Umbilical cord (tissue), 2 donors: ENCODE measurements at places on chromosomes 2 and 18.

DNA sequence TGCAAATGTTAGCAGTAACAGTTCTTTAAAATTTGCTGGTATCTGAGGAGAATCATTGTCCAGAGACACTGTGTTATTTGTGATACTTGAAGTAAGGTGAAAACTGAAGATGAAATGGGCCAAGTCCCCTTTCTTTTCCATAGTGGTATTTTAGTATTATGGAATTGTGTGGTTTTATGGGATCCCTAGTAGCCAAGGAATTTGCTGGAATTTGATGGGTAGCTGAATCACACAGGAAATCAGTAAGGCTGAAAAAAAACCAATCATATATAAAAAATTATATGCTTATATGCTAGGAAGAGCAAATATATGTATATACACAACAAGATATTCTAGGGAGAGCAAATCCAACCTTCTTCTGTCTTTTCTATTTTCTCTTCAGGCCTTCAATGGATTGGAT lies 54.2 kb upstream of the TACR1 start:
- no peak for DNase-seq

DNA sequence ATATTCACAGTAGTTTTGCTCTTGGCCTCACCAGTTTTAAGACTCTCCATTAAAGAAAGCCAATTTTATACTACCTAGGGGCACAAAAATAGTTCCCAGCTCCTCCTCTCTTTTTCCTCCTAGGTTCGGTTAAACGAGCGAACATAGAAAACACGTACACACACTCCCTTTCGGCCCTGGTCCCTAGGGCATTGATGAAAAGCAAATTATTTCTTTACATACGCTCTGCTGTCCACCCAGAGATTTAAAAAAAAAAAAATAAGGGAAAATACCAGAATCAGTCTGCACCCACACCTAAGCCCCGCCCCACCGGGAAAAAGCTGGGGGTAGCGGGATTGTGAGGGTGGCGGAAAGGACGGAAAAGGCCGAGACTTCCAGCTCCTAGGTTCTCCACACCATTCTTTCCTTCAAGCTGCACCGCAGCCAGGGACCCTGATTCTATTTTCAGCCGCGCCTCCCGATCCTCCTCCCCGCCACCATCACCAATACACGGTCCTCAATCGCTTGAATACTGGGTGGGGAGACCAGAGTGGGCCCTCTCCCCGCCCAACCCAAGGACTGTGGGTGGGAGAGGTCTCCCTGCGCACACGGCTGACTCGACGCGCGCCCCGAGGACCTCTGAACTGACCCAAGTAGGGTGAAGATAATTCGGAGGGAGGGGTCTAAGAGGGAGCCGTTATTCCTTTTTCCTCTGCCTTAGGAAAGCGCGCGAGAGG lies 769 bp downstream of the ATF2 start:
- DNase-seq, result peak; percentile 52

DNA sequence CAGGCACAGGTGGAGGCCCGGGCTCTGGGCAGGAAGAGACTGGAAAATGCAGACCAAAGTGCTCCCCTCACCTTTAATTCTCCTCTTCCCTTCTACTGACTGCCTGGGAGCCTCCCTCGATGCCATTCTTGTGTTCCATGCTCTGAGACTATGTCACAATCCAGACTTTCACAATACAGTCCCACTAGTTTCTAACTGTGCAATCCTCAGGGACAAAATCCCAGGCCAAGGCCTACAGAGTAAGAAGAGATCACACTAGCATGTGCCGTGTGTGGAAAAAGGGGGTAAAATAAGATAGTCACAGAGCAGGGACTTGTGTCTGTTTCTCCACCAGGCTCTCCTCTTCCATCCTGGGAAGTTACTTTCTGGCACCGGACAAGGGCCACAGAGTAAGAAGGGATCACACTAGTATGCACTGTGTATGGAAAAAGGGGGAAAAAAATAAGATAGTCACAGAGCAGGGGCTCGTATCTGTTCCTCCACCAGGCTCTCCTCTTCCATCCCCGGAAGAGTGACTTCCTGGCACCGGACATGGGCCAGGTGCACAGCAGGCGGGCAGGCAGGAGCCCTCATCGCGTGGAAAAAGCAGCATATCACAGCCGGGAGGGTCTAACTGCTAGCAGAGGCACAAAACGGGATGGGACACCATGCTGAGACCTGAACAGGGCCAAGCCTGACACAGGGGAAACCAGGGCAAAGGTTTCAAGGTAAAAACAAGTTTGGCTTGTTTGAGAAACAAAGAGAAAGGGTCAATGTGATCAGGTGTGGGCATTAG lies 9.6 kb downstream of the CYB5A start:
- DNase-seq, result no peak

DNA sequence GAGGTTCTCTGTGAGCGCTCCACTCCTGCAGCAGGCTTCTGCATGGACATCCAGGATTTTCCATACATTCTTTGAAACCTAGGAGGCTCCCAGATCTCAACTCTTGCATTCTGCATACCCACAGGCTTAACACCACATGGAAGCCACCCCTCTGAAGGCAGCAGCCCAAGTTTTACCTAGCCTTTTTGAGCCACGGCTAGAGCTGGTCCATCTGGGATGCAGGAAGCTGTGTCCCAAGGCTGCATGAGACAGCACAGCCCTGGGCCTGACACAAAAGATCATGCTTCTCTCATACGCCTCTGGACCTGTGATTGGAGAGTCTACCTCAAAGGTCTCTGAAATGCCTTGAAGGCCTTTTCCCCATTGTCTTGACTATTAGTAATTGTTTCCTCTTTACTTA lies 53.6 kb upstream of the RPRM start:
- no peak for DNase-seq

GRCh38 chr2:146879882-146880281 lies 964.9 kb upstream of the ACVR2A start:
- peak; percentile 37 for DNase-seq

- no peak for DNase-seq
These were observed 105.4 kb upstream of the TLK1 start for GRCh38 chr2:171266102-171266501.

GRCh38 chr2:41033127-41033526 lies 581.2 kb upstream of the SLC8A1 start:
- DNase-seq, result no peak

- DNase-seq, result no peak
These were observed 15.9 kb downstream of the PUM2 start for GRCh38 chr2:20334605-20335203.

DNA sequence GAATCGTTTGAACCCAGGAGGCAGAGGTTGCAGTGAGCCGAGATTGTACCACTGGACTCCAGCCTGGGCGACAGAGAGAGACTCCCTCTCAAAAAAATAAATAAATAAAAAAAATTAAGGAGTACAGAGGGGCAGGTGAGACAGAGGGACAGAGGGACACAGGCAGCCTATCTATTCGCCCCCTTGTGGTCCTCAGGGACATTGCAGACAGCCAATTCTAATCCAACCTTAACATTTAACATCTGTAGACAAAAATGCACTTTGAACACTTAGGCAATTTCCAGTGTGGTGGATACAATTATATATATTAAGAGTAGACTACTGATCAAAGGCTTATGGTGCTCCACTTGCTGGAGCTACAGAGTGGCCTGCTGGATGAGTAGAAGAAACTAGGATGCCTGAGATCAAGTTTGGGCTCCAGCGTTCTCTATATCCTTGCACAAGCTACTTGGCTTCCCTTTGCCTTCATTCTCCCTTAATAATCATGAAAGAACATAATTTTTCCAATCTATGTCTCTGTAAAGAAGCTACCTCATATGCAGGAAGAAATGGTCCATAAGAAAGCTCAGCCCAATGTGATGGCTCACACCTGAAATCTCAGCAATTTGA lies 8.2 kb upstream of the SMARCAL1 start:
- no peak for DNase-seq

- peak; percentile 19 for DNase-seq
These were observed 78.5 kb downstream of the UGGT1 start for GRCh38 chr2:128169497-128169896.

- peak; percentile 18 for DNase-seq
These were observed 26.5 kb upstream of the GREB1L start for GRCh38 chr18:21215490-21215889.

DNA sequence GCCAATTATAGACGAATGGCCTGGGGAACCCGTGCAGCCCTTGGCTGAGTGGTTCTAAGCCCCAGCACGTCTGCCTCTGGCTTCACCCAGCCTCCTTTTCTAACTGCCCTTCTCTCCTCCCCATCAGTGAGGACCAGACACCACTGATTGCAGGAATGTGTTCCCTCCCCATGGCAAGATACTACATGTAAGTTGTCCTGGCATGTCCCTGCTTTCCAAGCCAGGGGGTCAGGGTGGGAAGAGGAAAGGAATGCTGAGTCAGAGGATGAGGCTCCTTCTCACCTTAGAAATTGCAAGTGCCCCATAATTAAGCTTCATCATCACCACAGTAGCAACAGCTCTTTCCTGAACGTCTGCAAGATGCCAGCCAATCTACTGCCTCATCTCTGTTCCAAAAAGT lies 4.8 kb downstream of the IL1F10 start:
- DNase-seq, result no peak

DNA sequence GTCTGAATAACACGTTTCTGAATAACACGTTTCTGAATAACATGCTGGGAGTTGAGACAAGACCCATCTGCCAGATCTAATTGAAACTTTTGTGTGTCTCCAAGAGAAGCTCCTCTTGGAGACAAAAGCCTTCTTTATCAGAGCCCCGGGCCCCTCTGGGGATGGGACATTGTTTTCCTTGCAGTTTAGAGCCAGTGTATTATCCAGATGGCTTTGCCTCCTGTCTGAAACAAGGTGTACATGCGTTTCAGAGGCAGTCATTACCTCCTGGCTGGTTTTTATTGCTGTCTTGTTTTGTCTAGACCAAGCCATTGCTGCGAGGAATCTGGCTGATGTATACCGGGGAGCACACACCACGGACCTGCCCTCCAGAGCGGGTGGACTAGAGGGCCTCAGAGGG lies 7.8 kb downstream of the FOSL2 start:
- no peak for DNase-seq

GRCh38 chr2:44974064-44974715 lies 32.7 kb downstream of the SIX3 start:
- no peak for DNase-seq

DNA sequence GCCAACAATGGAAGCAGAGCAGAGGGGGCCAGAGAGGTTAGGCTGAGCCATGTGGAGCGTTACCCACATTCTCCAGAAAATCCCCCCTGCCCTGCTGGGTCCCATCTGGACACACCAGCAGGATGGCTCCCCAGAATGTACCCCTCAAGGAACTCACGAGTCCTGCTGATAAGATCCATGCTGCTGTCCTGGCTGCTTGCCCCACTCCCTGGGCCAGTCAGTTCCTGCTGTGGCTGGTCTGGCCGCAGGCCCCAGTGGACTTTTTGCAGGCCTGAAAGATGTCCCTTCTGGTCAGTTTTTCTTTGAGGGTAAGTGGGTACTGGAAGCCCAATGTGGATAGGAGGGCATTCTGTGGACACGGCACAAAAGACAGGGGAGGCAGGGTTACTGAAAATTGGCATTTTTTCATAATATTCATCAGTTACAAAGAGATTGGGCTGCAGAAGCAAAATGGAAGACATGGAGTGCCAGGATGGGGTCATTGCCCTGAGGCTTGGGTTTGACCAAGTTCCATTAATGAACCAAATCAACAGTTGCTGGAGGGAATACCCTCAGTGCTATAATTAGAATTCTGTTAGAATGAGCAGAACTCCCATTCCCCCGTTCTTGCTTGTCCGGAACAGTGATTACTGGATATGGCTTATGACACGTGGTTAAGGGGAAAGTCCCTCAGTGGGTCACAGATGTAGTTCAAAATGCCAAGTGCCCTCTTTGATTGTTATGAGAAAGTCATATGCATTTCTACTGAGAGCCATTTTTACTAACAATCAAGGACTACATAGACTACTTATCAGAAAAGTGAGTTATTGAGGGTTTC lies 38.7 kb downstream of the SLC4A5 start:
- no peak for DNase-seq

- DNase-seq, result peak; percentile 37
These were observed 363.4 kb upstream of the GCFC2 start for GRCh38 chr2:76073992-76074604.

- DNase-seq, result no peak
These were observed 180.2 kb downstream of the INHBB start for GRCh38 chr2:120526047-120526562.

- DNase-seq, result no peak
These were observed 47.3 kb upstream of the HPCAL1 start for GRCh38 chr2:10255189-10256030.

- no peak for DNase-seq
These were observed 10.3 kb downstream of the MYO7B start for GRCh38 chr2:127545796-127546195.

GRCh38 chr2:198523710-198524109 lies 719.3 kb downstream of the PLCL1 start:
- no peak for DNase-seq

DNA sequence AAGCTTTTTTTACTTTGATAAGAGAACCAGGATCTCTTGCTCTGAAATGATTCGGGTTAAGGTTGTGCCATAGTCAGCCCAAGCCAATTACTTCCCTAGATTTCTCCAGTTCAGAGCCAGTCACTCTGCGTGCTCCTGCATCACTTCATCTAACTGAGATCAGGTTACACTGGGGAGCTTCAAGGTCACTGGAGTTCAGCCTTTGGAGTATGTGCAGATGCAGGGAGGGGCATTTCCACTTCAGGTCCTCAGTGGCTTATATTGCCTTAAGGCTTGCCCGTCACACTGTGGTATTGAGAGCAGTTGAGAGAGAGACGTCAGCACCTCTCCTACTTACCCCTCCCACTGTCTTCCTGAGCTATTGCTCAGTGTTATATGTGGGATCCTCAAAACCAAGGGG lies 317.8 kb downstream of the EPHA4 start:
- peak; percentile 51 for DNase-seq

DNA sequence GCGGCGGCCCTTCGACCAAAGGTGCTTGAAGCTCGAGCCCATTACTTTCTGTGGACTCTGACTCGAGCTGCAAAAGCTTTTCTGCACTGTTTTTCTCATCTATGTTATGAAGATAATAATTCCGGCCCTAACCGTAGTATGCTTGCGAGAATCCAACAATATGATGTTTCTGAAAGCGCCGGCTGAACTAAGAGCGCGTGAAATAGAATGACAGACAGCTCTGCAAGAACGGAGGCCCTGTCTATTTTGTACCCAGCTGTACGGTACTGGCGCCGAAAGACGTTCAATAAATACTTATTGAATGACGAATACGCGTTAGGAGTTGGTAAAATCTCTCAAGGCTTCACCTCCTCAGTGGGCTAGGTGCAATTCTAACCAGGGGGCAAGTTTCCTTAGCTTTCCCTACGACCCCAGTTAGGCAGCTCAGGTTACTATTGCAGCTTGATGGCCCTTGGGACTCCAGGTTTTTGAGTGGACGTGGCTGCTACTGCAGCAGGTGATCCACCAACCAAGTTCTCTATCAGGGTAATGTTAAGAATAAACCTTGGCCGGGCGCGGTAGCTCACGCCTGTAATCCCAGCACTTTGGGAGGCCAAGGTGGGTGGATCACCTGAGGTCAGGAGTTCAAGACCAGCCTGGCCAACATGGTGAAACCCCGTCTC lies 570 bp downstream of the SCRN3 start:
- DNase-seq, result no peak
